ENCODE measurements at places on chromosomes 6 and 20.

DNA sequence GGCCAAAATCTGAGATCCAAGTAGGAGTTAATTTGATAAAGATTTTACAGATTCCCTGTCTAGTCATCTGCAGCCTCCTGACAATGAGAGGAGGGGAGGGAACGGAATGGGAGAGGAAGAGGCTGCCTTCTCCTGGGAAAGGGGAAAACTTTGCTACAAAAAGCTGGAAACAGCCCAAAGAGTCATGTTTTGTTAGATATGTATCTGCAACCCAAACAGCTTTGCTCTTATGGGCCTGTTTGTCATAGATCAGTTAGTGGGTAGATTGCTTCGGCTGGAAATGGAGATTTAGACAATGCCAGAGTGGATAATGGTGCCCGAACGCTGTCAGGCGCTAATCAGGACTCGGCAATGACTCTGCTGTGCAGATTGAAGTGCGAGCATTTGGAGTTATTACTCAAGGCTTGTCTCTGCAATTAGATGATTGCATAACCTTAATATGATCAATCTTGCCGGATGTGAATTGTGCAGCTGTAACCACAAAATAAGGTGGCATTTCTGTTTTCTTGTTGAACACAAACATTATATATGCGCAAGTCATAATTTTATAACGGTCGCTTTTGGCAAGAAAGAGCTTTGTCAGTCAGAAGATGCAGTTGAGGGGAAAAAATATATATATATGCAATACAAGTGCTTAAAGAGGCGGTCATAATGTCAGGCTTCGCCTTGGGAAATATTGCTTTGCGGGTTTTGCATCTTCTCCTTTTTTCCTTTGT is 92.4 kb upstream of the MAFB start:
- no peak for DNase-seq

GRCh38 chr6:53474010-53474409 is 70.9 kb downstream of the GCLC start:
- no peak for DNase-seq

GRCh38 chr20:19433371-19434350 is 221.2 kb downstream of the SLC24A3 start:
- DNase-seq: no peak

DNA sequence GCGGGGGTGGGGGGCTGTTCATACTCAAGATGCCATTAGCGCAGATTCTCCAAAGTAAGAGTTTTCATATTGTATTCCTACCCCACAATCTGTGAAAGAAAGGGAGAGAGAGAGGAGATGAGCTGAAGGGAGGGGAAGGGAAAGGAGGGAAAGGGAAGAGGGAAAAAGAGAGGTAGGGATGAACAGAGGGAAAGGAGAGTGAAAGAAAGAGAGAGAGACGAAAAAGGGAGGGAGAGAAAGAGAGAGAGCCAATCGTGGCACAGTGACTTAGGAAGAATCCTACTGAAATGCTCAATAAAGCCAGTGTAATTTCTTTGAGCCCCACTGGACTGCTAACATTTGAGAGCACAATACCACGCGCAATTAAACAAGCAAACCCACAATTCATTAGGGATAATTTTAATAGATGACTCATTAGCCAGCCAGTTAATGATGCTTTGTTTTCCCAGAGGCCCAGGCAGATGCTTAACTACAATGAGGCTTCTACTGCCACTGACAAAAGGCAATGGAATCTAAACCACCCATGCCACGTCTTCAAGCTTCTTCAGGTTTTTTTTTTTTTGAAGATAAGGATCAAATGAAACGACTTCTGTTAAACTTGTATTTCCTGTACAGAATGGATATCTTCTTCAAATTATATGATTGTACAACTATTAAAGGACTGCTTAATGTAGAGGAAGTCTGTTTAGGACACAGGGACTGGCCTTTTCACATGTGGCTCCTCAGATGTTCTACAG is 306.8 kb downstream of the FOXC1 start:
- DNase-seq: no peak

- no peak for DNase-seq
These were observed at the start of gene HLA-DPA1 for GRCh38 chr6:33073431-33073871. Gene HLA-DPA1, minus strand, starts transcription at chr6:33073649.

DNA sequence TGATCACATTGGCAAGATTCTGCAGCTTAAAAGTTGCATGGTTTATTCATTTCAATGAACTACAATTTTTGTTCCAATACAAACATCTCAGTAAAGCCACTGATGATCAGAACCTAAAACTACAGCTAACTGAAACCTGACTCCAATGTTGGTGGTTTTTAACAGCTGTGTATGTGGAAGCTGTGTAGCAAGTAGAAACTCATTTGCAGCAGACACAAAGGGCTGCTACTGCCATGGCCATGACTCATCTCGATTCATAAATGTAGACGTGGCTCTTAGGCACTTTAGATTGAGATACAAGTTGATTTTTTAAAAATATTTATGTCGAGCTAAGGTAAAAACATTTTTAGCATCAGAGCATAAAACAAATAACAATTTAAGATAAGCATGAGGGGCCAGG is 19.5 kb upstream of the MAP3K4 start:
- DNase-seq: no peak

- DNase-seq: no peak
These were observed 520.8 kb upstream of the RNF217 start for GRCh38 chr6:124441450-124441849.

DNA sequence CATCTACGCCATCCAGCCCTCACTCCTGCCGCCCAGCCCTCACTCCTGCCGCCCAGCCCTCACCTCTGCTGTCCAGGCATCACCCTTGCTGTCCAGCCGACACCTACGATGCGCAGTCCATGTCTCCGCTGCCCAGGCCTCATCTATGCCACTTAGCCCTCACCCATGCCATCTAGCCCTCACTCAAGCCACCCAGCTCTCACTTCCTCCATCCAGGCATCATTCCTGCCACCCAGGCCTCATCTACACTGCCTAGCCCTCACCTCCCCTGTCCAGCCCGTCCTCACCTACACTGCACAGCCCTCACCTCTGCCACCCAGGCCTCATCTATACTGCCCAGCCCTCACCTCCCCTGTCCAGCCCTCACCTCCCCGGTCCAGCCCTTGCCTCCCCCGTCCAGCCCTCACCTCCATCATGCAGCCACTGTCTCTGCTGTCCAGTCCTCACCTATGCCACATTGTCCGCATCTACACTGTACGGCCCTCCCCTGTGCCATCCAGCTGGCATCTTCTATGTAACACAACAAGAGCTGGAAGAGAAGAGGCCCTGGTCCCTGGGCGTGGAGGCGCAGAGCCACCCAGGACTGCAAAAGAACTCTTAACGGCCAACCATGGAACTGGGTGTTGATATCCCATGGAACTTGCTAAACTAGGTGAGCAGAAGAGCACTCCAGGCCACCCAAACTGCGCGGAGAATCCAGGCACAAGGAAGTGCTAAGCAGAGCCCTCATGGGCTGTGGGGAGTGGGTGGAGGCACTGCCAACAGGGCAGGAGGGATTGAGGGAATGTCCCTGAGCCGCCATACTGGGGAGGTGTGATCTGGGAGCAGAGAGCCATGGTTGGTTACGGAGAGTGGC is 31.0 kb downstream of the RNASET2 start:
- DNase-seq: no peak

DNA sequence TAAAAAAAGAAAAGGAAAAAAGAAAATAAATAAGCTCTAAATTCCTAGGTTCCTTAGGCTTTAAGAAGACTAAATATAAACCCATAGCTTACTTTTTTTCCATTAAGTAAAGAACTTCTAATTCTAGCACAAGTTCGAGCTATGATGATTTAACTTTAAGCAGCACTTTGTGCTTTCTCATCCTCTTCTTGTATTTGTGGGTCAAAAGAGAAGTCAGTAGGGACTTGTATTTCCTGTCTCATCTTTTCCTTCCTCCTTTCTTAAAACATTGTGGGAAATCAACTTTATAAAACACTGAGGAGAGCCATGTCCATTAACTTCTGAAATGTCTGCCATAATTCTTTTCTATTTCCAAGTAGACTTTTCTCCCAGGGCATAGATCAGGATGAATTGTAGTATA is 637.7 kb upstream of the CITED2 start:
- DNase-seq: no peak

GRCh38 chr6:37190159-37190535 is 20.2 kb downstream of the PIM1 start:
- no peak for DNase-seq

- DNase-seq: no peak
These were observed 229.3 kb downstream of the PACRG start for GRCh38 chr6:162957062-162957461.

DNA sequence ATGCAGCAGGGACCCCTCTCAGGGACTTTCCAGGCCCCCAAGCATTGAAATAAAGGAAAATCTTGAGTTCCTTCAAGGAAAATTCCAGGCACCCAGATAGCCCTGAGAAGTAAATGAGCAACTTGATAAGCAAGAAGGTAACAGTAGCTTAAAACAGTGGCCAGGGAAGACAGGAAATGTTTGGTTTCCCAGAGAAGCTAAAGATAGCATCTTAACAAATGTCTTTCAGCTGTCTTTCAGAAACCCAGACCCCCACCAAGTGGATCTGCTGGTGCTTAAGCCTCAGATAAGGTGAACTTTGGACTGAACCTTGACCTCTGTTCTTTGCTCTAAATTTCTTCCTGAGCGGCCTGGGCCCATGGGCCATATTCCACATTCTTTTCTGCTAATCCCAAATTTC is 117.8 kb upstream of the CST7 start:
- no peak for DNase-seq

DNA sequence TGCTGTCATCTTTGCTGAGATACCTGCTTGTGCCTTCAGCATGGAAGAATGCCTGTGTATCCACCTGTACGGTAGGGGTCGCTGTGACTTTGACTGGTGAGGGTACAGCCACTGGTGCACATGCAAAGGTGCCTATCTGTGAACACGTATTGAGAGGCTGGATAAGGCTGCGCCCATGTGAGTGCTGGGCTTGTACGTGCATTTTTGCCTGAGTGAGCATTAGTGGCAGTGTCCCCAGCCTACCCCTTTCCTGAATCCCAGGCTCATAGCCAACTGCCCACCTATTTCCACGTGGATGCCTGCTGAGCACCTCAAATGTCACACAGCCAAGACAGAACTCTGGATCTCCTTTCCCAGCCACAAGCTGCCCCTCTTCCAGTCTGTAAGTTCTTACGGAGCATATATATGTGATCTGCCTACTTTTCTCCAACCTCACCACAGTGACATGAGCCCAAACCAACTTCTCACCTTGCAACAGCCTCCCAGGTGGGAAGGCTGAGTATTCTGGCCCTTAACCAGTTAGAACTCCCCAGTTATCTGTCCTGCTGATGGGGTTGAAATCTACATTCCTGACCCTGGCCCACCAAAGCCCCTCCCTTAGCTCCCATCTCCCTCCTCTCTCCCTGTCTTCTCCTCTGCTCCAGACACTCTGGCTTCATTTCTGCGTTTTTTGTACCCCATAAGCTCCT is 1.1 kb upstream of the SLC2A10 start:
- no peak for DNase-seq

DNA sequence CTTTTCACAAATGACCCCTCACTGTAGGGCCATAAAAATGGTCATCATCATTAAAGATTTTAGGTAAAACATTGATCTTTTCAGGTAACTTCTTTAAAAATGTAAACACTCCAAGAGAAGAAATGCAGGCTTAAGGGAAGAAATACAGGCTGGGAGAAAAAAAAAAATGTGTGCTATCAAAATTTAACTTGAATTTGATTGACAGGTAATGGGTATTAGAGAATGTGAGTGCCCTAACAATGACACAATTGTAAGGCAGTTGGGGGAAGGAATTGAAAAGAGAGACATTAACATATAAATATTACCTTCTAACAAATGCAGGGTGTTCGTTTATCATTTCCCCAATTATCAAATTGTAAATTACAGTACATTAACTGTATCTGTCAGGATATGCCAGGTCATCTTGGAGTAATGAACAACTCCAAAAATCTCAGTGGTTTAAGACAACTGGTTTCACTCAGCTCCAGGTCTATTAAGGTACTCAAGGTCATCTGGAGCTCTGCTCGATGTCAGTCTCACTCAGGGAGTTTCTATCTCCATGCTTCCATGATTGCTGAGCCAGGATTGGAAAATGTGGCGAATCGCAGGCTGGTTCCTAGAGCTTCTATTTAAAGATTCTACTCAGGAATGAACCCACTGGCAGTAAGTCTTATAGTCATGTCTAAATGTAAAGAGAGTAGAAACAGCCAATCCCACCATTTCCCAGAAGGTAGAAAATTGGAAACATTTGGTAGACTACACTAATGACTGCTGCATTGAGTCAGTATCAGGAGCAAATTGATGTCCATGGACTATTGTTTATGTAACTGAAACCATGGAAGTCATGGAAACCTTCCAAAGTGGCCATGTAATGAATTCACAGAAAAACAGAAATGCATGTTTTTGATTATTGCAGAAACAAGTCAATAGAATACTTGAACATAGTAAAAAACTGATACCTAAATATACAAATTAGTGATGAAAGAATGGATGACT is 55.6 kb downstream of the FRK start:
- DNase-seq: no peak

DNA sequence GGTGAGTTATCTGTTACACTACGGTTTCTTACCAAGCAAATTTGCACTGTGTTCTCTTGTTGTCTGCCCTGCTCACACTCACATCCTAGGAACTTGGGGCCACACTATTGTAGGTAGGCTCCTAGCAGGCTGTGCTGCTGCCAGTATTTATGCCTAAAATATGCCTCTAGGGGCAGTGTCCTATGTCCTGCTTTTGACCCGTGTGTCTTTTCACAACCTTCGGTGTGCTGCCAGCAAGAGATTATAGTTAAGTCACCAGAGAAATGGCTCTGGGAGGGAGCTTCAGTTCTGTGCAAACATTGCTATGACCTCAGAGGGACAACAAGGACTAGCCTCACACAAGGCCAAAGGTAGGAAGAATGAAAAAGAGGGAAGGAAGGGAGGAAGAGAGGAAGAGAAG is 8.9 kb upstream of the TAAR5 start:
- no peak for DNase-seq

DNA sequence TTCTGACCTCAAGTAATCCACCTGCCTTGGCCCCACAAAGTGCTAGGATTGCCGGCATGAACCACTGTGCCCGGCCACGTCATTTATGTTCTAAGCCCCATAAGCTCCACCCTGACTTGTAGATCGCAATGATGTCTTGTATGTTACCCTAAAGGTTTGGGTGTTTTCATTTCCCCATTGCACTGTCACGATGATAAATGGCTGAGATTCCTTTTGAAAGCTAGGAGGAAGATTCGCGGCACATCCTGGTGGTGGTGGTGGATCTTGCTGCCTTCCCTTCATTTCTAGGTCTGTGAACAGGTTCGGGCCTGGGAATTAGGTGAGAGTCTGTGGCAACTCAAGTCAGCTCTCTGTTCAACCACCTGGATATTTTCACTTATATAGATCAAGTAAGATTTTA is 28.3 kb downstream of the MUC22 start:
- no peak for DNase-seq

Data from activated T-cell treated with anti-CD3 and anti-CD28 coated beads for 4 hours (primary cell).